ENCODE measurements at places on chromosomes 7 and 10.

DNA sequence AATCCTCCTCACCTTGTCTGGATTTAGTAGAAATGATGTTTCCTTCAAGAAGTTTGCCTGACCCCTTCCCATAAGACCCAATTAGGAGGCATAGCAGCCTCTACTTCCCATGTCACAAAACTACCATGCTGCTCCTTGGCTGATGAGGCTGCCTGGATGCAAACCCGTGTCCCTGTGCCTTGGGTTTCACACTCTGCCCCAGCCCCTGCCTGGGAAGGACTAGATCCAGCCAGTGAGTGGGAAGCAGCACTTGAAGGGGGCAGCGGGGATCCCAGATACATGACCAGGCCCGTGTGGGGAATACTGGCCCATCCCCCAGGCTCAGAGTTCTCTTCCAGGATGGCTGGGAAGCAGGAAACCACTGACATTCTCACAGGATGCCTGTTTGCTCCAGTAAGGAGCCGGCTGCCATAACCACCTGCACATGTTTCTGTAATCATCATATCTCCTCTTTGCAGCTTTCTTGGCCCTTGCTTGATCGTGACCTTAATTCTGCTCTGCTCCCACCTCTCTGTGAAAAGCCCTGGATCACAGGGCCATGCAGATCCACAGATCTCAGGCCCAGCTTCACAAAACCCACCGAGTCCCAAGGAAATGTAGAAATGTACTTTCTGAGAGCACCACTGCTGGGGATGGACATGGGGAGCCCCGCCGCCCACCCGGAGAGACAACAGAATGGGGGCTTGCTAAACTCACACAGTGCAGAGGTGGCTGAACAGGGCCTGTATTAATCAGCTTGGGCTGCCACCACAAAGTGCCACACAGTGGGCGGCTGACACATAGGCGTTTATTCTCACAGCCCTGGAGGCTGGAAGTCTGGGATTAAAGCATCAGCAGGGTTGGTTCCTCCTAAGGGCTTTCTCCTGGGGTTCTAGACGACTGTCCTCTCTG, 287.8 kb upstream of the IGFBP3 start:
- no peak for DNase-seq

GRCh38 chr10:63229161-63229560, 96.0 kb downstream of the NRBF2 start:
- DNase-seq, result no peak

- no peak for DNase-seq
Observed at GRCh38 chr7:118759921-118760320, 535.4 kb downstream of the ANKRD7 start.

GRCh38 chr10:24858288-24859270, 93.8 kb downstream of the PRTFDC1 start:
- DNase-seq, result no peak

DNA sequence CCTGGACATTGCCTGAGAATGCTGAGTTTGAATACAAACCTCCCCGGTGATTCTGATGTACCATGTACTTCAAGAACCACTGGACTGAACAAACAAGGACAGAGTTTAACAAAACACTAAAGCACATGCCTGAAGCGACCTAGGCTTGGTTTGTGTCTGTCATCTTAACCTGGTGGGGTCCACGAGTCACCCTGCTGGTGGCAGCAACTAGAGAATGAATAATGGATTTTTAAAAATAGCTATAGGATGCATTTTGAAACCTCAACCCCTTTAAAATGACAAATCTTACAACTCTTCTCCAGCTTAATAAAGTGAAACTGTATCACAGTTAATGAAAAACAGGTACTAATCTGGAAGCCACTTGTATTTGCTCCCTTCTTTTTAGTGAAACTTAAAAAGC, 25.2 kb downstream of the CDHR3 start:
- DNase-seq, result no peak

GRCh38 chr10:32073659-32074058, 17.4 kb upstream of the KIF5B start:
- no peak for DNase-seq

DNA sequence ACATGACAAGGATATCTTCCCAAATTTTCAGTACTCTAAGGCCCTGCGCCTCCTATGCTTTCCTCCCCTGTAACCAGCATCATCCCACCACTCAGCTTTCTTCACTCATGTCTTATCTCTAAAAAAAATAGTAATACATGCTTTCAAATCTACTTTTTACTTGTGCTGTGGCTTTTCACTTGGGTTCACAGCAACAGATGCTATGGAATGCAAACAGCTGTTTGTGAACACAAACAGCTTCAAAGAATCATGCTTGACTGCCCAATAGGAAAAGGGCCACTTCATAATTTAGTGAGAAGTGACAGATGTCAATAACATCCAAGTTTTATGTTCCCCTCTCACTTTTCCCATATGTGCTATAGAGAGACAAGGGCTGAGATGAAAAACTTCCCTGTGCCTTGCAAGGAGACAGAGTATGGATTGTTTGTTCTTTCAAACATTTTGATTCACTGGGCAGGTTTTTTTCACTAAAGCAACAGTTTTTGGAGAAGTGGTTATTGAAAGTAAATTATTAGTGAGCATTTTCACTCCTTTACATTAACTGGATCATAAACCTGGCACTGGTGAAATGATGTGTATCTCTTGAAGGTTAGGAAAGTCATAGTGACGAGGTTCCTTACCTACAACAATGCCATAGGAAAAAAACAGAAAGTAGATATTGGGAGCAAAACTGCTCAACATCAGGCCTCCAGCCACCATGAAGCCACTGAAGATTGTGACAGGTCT, 37.3 kb downstream of the SLC16A9 start:
- no peak for DNase-seq

DNA sequence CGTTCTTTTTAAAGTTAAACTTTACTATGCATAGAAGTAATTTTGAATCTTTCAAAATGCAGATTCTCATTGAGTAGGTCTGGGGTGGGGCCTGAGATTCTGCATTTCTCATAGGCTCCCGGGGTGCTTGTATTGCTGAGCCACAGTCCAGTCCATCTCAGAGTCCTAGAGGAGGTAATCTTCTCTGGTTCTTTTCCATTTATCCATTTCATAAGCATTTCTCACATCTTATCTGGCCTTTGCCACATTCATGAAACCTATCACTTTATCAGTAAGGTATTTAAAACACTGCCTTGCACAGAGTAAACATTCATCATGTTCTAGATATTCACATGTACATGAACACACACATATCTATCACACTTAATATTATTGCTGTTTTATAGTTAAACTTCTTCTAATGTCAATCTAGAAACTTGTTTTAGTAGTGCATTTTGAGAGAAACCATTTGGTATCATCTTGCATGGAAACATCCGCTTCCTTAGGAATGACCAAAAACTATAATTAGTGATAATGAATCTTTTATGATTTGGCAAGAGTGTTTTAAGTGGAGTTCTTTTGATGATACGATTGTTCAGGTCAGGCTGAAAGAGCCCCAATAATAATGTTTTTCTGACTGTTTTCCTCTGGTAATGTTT, 12.0 kb downstream of the GNAI1 start:
- no peak for DNase-seq

GRCh38 chr10:51301644-51302043, 227.4 kb downstream of the PRKG1 start:
- no peak for DNase-seq

DNA sequence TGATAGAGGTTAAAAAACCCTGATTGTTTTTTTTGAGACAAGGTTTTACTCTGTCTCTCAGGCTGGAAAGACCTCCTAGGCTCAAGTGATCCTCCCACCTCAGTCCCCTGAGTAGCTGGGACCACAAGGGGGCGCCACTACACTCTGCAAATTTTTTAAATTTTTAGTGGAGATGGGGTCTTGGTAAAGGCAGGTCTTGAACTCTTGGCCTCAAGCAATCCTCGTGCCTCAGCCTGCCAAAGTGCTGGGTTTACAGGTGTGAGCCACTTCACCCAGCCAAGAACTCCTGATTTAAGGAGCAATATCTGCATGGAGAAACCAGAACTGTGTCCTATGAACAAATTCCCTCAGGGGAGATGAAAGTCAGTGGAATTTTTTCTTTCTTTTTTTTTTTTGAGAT, 7.3 kb upstream of the KLHDC10 start:
- peak; percentile 90 for DNase-seq

DNA sequence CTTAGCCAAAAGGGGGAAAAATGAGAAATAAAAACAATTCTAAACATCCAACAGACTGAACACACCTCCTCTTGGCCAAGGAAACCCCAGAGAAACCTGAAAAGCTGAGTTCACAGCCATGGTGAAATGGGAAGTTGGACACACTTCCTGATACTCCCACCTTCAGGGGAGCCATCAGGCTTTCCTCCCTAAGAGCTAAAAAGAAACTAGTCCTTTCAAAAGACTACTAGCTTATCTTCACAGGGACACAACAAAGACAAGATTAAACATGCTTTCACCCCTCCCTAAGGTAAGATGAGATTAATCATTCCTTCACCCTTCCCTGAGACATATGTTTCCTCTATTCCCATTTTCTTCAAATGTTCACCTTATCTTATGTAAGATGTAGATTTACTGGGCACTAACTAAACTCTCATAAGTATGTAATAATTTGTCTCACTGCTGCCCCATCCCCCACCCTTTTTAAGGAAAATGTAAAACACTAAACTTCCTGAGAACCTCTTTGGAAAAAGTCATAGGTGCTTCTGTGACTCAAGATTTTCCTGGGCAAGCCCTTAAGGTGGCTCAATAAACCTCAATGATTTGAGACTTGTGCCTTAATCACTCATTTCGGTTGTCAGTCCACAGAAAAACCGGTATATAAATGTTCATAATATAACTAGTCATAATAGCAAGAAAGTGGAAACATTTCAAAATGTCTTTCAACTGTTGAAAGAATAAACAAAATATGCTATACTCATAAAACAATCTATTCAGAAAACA, 40.5 kb downstream of the HTR7 start:
- no peak for DNase-seq

DNA sequence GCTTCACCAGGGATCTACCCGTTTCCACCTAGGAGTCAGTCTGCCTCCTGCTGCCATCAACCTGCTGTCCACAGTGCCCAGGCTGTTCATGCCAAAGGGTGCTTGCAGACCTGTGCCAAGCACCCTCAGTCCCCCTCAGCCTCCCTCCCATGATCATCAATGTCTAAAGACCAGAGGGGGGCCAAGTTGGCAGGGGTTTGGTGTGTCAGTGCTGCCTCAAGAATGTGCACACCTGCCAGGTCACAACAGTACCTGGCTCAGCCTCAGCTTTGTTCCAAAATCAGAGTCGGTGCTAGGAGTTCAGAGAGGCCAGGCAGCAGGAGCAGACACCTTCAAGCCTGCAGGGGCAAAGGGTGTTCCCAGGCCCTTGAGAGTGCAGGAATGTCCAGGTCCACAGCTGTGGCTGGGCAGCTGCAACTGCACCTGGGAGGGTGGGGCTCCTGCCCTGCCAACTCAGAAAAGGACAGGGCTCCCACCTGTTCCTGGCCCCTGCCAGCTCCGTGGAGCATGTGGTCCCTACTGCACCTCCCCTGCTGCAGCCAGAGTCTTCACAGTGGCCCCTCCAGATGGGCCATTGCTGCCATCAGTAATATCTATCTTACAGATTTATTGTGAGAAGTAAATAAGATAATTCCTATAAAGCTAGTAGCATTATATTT, 219.5 kb downstream of the POLR1F start:
- DNase-seq, result no peak

DNA sequence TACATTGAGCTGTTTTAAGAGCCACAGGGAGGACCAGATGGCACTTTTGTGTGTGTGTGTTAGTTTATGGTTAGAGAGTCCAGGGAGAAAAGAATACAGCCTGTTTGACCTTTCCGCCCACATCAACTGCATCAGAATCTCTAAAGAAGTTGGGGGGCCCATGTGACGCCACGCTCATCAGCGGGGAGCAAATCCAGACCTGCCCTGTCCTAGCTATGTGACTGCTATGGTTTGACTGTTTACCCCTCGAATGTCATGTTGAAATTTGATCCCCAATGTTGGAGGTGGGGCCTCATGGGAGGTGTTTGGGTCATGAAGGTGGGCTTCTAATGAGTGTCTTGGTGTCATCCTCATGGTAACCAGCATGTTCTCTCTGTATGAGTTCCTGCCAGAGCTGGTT, 128.0 kb downstream of the ADRA2A start:
- DNase-seq, result no peak

DNA sequence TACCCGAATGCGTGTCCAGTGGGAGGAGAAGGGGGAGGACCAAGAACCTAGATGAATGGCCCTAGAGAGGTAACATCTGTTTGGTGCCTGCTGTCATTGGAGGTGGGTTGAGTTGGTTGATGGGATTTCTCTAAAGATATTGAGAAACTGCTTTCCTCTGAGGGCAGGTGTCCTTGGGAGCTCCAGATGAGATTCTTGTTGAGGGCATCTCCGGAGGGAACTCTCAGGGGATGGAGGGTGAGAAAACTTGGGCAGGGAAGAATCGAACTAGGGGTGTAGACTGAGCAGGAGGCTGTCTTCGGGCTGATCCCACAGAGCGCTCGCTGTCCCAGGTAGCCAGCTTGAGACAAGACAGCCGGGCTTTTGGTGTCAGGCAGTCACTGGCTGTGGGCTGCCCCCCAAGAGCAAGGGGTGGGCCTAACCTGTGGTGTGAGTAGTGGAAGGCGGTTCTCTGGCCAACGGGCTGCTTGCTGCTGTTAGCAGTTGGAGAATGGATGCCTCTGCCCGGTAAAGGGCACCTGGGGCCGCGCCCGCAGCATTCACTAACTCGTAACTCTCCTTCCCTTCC, 3.7 kb downstream of the IRF5 start:
- DNase-seq, result no peak

DNA sequence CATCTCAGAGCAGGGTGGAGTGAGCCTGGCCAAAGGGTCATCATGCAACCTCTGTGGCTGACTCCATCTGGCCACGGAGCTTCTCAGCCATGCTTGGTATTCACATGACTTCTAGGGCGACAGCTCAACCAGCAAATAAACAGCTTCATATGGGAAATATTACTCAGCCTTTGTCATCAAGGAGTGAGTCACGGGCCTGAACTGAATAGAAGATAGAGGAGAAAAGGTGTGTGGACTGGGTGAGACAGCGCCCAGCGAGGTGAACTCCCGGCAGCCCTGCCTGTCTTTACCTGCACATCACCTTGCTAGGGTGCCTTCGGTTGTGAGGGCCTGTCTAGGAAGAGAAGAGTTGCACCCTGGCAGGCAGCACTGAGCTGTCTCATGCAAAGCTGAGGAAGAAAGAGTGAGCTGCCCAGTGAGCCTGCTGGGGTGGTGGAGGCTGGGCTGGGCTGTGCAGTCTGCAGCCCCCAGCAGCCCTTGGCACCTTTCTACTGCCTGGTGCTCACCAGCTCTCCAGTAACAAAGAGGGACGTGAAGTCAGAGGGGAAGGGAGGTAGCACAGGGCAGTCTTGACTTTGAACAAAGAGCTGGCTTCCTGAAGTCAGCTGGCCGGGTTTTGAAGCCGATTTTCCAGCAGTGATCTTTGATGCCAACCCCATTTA, 114.2 kb downstream of the EGFR start:
- DNase-seq, result peak; percentile 36

GRCh38 chr7:98024075-98024474, 34.1 kb upstream of the OCM2 start:
- DNase-seq, result no peak

GRCh38 chr10:25522294-25522693, 347.5 kb downstream of the GPR158 start:
- no peak for DNase-seq

- DNase-seq, result no peak
Observed at GRCh38 chr10:5344746-5345145, 20.0 kb upstream of the UCN3 start.

- DNase-seq, result no peak
Observed at GRCh38 chr10:92702301-92702916, 12.7 kb downstream of the HHEX start.

- no peak for DNase-seq
Observed at GRCh38 chr7:114934086-114934485, 12.2 kb downstream of the MDFIC start.

All from activated CD4-positive, alpha-beta T cell treated with anti-CD3 and anti-CD28 coated beads for 48 hours (primary cell).